Kidney glomerular epithelial cell (primary cell): ENCODE measurements at places on chromosomes 1 and 21.

GRCh38 chr1:23673086-23673813, 18.4 kb upstream of the RPL11 start:
- peak; percentile 35 for DNase-seq

DNA sequence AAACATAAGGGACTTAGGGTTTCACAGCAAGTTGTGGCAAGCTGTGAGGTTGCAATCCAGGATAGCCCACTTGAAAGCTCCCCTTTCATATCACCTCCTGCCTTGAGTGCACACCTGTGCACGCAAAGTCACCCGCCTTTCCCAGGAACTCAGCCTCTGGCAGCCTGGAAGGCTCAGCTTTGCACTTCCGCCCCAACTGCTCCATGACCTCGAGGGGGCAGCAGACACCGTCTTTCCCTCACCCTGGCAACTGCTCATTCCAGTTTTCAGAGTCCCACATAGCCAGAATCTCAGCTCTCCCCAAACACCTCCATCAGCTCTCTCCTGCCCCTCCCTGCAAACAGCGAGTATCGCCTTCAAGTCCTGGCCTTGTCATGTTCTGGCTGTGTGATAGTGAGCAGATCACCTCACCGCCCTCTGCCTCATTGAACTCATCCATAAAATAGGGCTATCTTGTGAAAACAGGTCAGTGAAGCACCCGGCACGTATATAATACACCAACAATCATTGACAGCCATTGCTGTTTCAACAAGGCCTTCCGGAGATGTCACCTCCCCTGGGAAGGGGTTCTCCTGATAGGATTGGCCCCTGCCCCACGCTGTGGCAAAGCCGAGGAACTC, 32.2 kb upstream of the EPB41 start:
- peak; percentile 90 for DNase-seq

DNA sequence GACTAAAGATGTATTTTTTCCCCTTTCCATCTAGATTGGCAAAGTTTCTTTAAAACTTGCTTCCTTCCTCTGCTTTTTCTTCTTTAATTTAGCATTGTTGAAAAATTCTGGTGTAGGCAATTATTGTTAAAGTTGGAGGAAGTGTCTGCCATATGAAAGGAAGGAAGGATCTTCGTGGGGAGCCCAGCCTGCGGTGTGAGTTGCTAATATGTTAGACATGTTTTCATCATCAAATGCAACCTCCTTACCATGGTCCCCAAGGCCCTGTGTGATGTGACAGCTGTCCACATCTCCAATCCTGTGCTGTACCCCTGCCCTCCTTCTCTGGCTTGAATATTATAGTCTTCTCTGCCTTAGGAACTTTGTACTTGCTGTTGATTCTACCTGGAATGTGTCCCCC, 81.0 kb upstream of the ZBTB18 start:
- DNase-seq: no peak

- DNase-seq: no peak
Observed at GRCh38 chr1:185268352-185268751, 48.7 kb downstream of the IVNS1ABP start.

DNA sequence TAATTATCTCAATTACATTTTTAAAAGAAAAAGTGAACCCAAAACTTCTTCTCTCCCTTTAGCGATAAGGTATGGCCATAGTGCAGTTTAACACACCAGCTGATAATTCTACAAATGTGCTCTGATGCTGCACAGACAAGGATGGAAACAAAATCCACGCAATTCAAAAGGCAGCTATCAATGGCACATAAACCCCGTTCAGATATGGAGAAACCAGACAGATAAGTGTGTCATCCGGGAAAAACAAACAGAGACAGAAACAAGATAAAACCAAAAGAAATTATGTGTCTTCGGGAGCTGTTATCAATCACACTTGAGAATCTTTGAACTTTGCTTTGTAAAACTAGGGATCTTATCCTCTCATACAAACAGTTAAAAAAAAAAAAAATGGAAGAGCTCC, 73.6 kb downstream of the SIPA1L2 start:
- no peak for DNase-seq

GRCh38 chr1:235749755-235750300, 100.2 kb upstream of the GNG4 start:
- DNase-seq: no peak

GRCh38 chr1:185539277-185539943, 194.8 kb upstream of the HMCN1 start:
- no peak for DNase-seq

DNA sequence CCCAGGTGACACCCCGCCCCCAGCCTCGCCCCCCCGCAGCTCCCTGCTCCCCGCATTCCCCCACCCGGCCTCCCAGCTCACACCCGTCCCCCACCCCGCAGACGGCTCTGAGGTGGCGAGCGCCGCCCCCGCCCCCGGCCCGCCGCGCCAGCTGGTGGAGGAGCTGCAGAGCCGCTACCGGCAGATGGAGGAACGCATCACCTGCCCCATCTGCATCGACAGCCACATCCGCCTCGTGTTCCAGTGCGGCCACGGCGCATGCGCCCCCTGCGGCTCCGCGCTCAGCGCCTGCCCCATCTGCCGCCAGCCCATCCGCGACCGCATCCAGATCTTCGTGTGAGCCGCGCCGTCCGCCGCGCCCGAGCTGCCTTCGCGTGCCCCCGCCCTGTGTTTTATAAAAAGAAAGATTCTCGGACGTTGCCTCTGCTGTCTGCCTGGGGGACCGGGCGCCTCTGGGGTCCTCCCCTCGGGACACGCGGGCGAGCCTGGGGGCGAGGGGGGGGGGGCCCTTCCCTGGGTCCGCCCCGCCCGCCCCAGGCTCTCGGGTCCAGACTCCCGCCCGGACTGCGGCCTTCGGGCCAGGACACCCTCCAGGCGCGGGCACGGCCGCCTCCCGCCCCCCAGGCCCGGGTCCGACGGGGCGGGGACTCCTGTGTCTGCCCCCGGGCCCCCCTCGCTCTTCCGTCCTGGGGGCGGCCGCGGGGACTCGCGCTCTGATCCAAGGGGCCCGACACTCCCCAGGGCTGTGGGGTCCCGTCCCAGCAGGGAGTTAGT, 1.6 kb upstream of the MMP23B start:
- no peak for DNase-seq

DNA sequence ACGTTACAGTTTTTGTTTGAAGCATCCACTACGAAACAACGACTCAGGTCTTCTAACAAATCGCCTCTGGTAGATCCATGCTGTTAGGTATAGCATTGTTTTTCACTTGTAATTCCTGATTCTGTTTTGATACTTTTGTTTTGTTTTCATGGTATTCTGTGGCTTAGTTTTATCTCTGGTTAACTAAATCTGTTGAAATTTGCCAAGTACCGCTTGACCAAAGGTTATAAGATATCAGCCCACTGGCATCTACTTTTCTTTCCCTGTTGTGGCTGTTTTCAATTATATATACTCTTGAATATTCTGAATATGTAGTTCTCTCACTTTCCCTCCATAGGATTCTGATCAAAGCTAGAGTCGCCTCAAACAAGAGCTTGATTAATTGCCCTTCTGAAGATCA, 274.8 kb upstream of the C1orf105 start:
- no peak for DNase-seq

DNA sequence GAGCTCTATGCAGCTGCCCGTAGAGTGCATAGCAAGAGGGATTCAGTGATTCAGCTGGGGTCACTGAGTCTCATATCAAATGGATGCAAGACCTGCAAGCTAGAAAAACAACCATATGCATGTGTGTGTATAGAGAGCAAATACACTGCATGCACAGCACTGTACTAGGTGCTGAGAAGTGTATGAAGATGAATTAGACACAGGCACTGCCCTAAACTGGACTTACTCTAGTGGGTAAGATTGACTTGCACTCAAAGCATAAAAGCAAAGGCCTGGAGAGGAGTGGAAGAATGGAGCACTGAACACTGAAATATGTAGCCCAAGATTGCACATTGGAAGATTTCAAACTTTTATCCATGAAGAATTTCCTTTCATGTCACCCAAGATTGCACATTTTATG, 5.5 kb upstream of the GBP1 start:
- DNase-seq: no peak

DNA sequence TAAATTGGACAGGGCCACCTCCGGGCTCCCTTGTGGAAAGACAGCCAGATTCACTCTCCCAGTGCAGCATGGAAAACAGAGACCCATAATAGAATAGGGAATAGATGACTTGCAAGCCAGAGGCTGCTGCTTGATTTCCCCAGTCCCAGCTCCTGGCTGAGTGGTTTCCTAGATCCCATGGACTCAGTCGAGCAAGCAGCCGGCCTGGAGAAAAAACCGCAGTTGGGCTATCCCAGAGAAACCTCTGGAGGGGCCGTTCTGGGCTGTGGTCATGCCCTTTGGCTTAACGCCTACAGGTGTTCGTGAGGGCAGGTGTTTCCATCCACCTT, 61.7 kb downstream of the ELK4 start:
- DNase-seq: no peak

GRCh38 chr1:6511056-6511455, 19.6 kb upstream of the PLEKHG5 start:
- DNase-seq: no peak

- DNase-seq: no peak
Observed at GRCh38 chr1:6035303-6035702, 10.4 kb upstream of the KCNAB2 start.

- no peak for DNase-seq
Observed at GRCh38 chr1:154478639-154479038, 23.4 kb upstream of the TDRD10 start.

- no peak for DNase-seq
Observed at GRCh38 chr1:6272868-6273267, 12.0 kb upstream of the GPR153 start.

GRCh38 chr1:115314765-115315164, 23.3 kb downstream of the NGF start:
- peak; percentile 78 for DNase-seq

- no peak for DNase-seq
Observed at GRCh38 chr1:214205053-214205452, 75.9 kb upstream of the SMYD2 start.

GRCh38 chr1:220113136-220113695, 19.3 kb downstream of the IARS2 start:
- DNase-seq: peak; percentile 49

DNA sequence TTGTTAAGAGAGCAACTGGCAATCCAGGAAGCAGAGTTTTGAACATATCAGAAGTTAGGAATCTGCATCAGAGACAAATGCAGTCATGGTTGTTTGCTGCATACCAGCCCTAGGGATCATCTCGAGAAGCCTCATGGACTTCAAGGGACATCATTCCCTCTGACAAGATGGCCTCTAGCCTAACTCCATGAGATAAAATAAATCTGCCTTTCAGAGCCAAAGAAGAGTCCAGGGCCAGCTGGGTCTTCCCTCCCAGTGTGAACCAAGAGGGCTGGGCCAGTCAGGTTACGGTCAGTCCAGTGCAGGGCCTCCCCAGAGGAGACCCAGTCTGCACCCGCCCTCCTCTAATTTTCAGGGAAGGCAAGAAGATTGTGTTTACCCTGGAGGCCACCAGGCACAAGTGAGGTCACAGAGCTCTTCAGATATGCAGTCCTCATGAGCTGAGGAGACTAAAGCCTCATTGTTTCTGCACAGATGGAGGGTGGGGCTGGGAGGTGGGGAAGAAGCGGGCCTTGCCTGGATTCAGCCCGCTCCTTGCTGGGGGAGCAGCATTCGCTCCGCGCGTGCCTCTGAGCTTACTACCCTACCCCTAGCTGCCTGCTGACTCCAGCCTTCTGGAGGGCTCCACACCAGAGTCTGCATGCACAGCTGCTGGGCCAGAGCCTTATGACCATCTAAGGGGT, 52.8 kb downstream of the CAPN2 start:
- no peak for DNase-seq

DNA sequence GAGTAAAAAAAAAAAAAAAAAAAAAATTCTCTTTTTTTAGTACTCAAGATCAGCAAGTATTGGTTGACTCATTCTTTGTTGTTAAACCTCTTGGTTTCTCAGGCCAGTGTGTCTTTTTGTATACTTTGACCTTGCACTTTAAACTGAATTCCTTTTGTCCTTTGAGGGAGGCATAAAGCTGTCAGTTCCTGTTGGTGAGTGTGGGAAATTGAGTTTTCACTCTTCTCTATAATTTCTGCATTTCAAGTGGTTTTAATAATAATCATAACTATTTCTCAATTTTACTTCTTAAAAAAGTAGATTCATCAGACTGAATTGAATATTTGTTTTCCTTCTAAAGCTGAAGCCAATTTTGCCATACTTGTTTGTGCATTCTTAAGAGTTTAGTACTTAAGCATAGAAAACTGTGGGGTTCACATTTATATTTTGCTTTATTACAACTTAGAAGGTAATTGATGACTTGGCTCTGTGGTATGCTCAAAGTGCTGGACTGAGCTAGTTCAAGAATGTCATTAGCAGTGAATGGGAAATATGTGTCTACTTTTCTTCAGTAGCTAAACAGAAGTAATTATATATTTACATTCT, 43.4 kb downstream of the ITSN1 start:
- peak; percentile 76 for DNase-seq
